ENCODE measurements at places on chromosomes 12 and 14. TPM values are rescaled to one million over a fixed set of nuclear protein-coding genes. Genes with fewer than 3 reads are reported as not detected.

DNA sequence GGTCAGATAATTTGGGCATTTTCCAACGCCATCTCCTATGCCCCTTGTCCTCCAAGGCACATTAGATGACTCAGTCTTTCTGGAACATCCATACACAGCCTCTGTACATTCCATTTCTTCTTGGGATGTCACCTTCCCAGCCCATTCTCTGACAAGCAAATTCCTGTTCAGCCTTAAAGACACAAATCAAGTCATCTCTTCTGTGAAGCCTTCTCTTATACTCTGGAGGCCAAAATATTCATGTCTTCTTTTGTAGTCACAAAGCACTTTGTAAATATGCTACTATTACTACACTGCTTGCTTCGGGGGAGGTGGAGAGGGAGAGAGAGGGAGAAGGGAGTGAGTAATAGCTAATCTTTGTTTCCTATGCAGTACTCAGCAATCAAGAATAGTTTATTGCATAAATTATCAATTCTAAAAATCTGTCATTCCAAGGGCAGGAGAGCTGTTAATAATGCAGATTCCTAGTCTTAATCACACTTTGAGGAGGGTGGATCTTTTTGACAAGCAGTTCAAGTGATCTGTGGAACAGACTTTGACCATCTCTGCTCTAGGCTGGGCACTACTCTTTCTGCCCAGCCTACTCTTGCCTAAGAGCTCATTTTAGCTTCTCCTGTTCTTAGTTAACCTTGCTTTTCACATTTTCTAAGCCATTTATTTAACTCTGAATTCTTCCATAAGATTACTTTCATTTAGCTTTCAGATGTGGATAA, 27.9 kb downstream of the KCNMB4 start:
- no peak for DNase-seq

- no peak for DNase-seq
These were observed 295.1 kb upstream of the SFSWAP start for GRCh38 chr12:131415781-131416180.

DNA sequence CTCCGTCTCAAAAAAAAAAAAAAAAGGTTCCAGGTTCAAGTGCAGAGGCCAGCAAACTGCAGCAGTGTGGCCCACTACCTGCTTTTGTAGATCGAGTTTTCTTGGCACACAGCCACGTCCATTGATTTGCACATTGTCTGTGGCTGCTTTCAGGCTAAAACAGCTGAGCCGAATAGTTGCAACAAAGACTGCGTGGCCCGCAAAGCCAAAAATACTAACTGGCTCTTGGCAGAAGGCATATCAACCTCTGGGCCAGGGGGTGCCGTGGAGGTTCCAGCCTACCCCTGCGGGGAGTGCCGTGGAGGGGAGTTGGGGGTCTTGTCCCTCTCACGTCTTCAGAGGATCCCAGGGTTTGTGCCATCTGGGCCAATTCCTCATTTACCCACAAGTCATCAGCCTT, 170.1 kb downstream of the ADGRD1 start:
- no peak for DNase-seq

DNA sequence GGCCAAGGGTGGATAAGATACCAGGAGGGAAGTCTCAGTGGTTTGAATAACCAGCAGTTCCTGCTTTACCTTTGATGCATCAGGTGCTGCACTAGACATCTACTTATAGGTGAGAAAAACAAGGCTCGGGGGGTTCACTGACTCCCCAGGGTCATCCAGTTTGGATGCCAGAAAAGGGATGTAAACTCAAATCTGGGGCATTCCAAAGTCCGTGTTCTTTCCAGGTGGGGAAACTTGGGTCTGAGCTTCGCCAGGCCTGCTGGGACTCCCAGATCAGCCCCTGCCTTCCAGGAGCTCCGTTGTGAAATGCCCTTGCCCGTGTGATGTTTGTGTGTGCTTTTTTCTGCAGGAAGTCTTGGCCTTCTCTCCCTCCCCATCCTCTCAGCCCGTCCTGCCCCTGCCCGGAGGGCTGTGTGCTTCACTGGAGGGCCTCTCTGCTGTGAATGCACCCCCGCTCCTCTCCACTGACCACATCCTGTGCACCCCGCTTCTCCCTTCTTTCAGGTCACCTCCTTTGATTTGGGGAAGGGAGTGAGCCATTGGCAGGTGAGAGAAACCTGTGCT, 42.1 kb downstream of the TSPAN9 start:
- no peak for DNase-seq

GRCh38 chr12:54215989-54216796, 27.4 kb upstream of the SMUG1 start:
- DNase-seq: peak; percentile 82

Gene GPR137C
- total RNA-seq: 0.07 TPM

All from activated CD4-positive, alpha-beta T cell treated with anti-CD3 and anti-CD28 coated beads, Interleukin-2, amount 10 ng/mL, durations not matched to agents 24 days and 14 days (primary cell).